Osteoblast (primary cell): ENCODE measurements at places on chromosomes 6 and 20. TPM values are rescaled to one million over a fixed set of nuclear protein-coding genes. Genes with fewer than 3 reads are reported as not detected.

Gene PRSS35
- total RNA-seq = 1.1 and 1.5 TPM in 2 replicates

Gene GJA10
- total RNA-seq = not detected in 2 replicates

Gene C6orf141
- total RNA-seq = not detected in 2 replicates

Gene DDX27
- total RNA-seq = 33.6 and 34.0 TPM in 2 replicates

Gene SLC35F1
- under 0.01 TPM in 1 of 2 replicates, not detected in the other for total RNA-seq

Gene COL9A1
- not detected in 2 replicates for total RNA-seq

Gene SPATA2
- total RNA-seq = 3.2 and 3.3 TPM in 2 replicates

Gene PDE7B
- total RNA-seq = 25.3 and 33.9 TPM in 2 replicates

Gene FAM184A
- under 0.01 and 0.36 TPM in 2 replicates for total RNA-seq

Gene HMGCLL1
- total RNA-seq = under 0.01 and 0.36 TPM in 2 replicates

Gene CCM2L
- not detected in 2 replicates for total RNA-seq

Gene OPRL1
- total RNA-seq = 0.59 and 0.72 TPM in 2 replicates

Gene MUC22
- not detected in 2 replicates for total RNA-seq

Gene SLC35B3
- total RNA-seq = 25.3 and 27.5 TPM in 2 replicates
